Activated CD8-positive, alpha-beta memory T cell treated with anti-CD3 and anti-CD28 coated beads, Interleukin-2, amount 50 U/mL, for 4 hours (primary cell): ENCODE measurements at places on chromosomes 16 and 17.

- no peak for DNase-seq
Observed at GRCh38 chr17:76640550-76641380, 2.8 kb downstream of the ST6GALNAC1 start.

DNA sequence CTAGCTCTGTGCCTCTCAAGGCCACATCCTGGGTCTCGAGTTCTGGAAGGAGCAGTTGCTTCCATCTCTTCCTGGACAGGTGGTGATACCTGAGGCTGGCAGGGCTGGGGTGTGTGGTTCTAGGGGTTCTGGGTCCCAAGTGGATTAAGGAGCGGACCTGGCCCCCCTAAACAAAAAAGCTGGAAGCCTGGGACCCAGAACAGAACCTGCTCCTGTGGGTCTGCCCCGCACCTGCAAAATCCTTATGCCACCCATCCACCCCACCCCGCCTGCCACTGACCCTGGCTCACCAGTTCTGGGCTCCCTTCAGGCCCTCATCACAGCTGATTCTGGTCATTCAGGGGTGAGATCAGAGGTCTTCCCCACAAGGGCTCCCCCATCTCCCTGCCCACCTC is 44.8 kb downstream of the ADCY7 start:
- DNase-seq, result no peak

DNA sequence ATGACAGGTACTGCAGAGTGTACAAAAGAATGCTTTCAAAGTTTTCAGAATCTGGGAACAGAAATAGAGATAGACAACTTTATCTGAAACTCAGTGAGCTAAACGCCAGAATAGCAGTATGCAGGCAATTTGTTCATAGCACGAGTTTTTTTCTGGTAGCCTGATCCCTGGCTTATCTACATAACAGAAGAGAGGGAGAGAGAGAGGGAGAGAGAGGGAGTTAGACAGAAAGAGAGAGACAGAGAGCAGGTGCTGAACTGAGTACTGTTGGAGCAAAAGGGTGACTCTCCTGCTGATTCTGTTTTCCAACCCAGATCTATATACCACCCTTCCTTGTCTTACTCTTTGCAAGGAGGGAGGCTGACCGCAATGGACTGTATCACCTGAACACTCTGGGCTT is 388.0 kb upstream of the CA10 start:
- no peak for DNase-seq

GRCh38 chr16:66510298-66510697 is 39.6 kb downstream of the TK2 start:
- no peak for DNase-seq

- no peak for DNase-seq
Observed at GRCh38 chr17:77085926-77086432, 54.8 kb upstream of the SEC14L1 start.

DNA sequence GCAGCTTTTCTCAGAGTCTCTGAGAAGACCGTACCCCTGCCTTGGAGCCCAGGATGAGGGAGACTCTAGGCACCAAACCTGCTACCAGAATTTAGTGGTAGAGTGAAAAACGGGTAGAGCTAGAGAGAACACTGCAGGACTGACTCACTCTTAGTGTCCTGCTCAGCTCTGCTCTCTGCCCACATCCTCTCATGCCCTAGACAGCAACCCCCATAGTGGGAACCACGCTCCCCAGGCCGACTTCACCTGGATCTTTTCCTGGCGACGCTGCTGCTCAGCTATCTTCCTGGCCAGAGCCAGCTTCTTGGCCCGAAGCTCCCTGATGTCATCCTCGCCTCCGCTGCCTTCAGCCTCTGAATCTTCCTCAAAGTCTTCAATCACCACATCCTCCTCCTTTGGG is 26.7 kb downstream of the HIC1 start:
- DNase-seq, result no peak

DNA sequence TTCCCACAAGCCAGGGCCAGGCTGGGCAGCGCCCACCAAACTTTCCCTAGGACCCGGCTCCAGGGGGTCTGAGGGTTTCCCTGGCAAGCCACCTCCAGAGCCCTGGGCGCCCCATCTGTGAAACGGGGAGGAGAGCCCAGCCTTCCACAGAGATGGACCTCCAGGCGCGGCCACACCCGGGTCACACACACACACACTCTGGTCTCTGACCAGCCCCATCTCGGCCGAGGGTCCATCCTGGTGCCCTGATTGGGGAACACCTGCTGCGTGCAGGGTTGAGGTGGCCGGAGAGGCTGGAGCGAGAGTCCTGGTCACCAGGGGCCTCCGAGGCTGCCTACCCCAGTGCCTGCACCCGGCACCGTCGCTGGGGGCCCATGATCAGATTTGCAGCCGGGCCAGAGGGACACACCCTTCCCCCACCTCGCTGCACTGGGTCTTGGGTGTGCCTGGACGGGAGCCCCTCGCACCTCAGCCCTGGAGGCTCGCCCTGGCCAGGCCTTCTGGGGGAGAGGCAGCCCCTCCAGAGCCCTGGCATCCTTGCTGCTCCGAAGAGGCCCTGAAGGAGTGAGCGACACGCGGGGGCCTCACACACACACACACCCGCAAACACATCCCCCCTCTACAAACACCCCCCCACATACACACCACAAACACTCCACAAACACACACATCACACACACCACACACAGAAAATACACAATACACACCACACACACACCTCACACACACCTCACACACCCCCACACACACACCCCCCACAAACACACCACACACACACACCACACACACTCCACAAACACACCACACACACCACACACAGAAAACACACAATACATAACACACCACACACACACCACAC is 29.7 kb downstream of the SLC25A10 start:
- DNase-seq, result no peak

- DNase-seq, result no peak
Observed at GRCh38 chr17:45432405-45433158, at the start of gene ARHGAP27. Gene ARHGAP27 (minus strand): TSS chr17:45432870. CDS start chr17:45430279, 2,591 bp downstream.

DNA sequence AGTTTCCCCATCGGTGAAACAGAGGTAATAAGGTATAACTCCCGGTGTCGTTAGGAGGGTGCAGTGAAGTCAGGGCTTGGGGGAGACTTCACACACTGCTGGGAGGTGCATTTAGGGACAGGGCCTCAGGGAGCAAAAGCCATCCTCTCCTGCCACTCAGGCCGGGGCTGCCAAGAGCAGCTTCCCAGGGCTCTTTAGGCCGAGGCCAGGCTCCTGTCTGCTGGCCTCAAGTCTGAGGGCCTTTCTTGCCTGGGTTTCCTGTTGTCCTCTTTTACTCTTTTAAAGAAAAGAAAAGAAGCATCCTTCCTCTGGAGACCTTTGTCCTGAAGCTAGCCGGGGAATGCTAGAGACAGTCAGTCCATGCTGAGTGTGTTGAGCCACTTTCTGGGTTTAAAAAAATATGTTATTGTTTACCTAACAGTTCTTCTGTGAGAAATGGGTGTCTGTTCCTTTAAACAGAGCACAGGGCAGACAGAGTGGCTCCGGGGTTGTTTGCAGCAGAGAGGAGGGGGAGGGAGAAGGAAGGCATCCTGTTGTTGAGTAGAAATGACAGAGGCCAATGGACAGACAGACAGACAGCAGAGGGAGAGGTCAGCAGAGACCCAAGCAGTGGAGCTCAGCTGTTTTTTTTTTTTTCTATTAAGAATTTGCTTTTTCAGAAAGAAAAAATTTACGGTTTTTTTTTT is 79.1 kb downstream of the C17orf67 start:
- DNase-seq, result no peak

GRCh38 chr17:82781894-82782274 is 30.0 kb downstream of the TBCD start:
- peak; percentile 87 for DNase-seq

DNA sequence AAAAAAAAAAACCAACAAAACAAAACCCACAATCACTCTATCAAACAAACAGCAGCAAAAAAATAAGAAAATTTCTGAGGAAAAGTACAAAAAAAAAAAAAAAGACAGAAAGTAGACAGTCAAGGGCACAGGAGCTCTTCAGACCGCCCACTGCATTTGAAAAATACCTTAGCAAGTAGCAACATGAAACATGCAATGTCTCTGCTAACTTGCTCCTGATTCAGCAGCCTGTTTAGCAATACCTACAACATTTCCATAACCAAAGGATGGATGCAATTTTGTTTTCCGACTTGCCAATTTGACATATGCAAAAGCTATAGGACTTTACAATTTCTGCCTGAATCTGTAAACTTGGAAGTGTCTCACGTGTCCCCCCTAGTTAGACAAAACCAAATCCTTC is 57.4 kb downstream of the SYNRG start:
- no peak for DNase-seq

GRCh38 chr17:72588961-72589360 is 468.1 kb downstream of the SOX9 start:
- DNase-seq, result no peak

DNA sequence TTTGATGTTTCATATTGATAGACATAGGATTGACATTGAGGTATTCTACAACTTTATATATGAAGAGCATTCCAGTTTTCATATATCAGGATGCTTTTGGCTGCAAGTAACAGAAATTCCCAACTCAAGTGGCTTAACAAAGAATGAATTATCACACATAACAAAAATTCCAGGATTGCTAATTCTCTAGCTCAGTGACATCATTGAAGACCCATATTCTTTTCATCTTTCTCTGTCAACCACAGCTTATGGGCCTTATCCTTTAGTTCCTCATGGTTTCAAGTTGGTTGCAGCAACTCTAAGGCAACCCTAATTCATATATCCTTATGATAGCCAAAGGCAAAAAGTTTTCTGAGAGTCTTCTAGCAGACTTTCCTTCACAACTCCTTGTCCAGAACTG is 91.5 kb upstream of the HAS3 start:
- DNase-seq, result no peak

DNA sequence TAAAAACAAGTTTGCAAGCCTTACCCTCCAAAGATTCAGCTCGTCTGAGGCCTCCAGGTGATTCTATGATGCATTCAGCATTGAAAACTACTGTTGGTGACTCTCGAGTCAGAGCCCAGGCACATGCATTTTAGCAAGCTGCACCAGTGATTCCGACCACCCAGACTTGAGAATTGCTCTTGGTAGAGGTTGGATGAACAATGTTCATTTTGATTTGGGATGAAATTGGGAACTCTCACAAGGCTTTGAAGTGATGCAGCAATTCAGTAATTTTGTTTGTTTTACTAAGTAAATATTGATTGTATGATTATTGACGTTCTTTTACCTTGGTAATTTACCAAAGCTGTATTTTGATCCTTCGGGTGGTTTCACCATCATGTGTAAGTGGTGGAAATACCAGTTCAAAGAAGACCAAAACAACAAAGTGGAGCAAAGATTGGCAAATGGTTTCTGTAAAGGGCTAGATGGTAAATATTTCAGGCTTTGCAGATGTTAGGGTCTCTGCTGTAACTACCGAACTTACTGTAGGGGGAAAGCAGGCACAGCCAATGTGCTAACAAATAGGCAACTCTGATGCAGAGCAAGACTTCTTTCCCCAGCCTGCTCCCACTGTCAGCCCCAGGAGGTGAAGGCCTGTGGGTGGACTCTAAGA is 11.8 kb downstream of the ALDH3A2 start:
- no peak for DNase-seq

DNA sequence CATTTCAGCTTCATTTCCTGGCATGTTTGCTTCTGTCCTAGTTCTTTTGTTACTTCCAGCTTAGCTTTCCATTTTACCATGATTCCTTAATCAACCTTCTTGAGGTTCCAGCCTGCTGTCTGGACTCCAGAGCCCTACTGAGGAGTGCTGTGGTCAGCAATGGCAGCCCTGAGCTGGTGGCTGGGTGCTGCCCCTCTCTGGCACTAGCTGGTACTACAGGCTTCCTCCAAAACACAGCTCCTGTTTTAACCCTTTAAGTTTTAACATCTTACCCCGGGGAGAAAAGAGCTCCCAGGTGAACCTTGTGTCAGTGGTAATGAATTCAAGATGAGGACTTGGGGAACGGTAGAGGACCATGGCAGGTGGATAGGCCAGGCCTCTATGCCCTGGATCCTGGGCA is 395.5 kb downstream of the TMEM114 start:
- no peak for DNase-seq

GRCh38 chr16:71499775-71500364 is 10.7 kb upstream of the ZNF19 start:
- DNase-seq, result peak; percentile 47

GRCh38 chr16:21666772-21667171 is 3.0 kb downstream of the OTOA start:
- DNase-seq, result no peak

GRCh38 chr17:41642252-41643156 is 18.1 kb upstream of the KRT17 start:
- DNase-seq, result no peak
